HT-29 (cell line): ENCODE measurements at places on chromosomes 4 and X. TPM values are rescaled to one million over a fixed set of nuclear protein-coding genes. Genes with fewer than 3 reads are reported as not detected.

GAB3 gene
- 0.08 TPM in 1 of 2 replicates, not detected in the other for total RNA-seq

CLDN24 gene
- total RNA-seq = not detected in 2 replicates

FABP2 gene
- total RNA-seq = not detected in 2 replicates

PAGE1 gene
- total RNA-seq = not detected in 2 replicates

FREM3 gene
- total RNA-seq = not detected in 2 replicates

TXK gene
- total RNA-seq = 0.89 and 1.7 TPM in 2 replicates

LDB2 gene
- not detected in 2 replicates for total RNA-seq

CFAP97 gene
- 7.1 and 8.0 TPM in 2 replicates for total RNA-seq

PIR gene
- 9.8 and 10.3 TPM in 2 replicates for total RNA-seq

IL1RAPL1 gene
- total RNA-seq = 0.03 TPM in 2 replicates

MAGEA1 gene
- not detected in 2 replicates for total RNA-seq

RNF150 gene
- not detected in 2 replicates for total RNA-seq

SLC9B1 gene
- total RNA-seq = not detected in 2 replicates

GATA1 gene
- not detected in 2 replicates for total RNA-seq

GAGE12H gene
- not detected in 2 replicates for total RNA-seq

CLNK gene
- total RNA-seq = not detected in 2 replicates

MAGEE2 gene
- not detected in 2 replicates for total RNA-seq

SSX1 gene
- not detected in 2 replicates for total RNA-seq

SPANXB1 gene
- total RNA-seq = not detected in 2 replicates

PALLD gene
- 1.3 and 2.5 TPM in 2 replicates for total RNA-seq

ZFX gene
- total RNA-seq = 10.5 and 11.9 TPM in 2 replicates

PRKX gene
- 10.1 and 11.5 TPM in 2 replicates for total RNA-seq

CNGA1 gene
- 6.5 and 9.5 TPM in 2 replicates for total RNA-seq

OPRPN gene
- total RNA-seq = not detected in 2 replicates

CNGA2 gene
- total RNA-seq = not detected in 2 replicates

VEGFC gene
- total RNA-seq = not detected in 2 replicates

XAGE5 gene
- not detected in 2 replicates for total RNA-seq

STBD1 gene
- total RNA-seq = 3.3 and 4.0 TPM in 2 replicates

GABRB1 gene
- total RNA-seq = not detected in 2 replicates

NALF2 gene
- 0.03 TPM in 1 of 2 replicates, not detected in the other for total RNA-seq

ARSJ gene
- 28.4 and 31.0 TPM in 2 replicates for total RNA-seq

SPANXC gene
- total RNA-seq = not detected in 2 replicates

GPRASP3 gene
- total RNA-seq = 0.03 and 1.1 TPM in 2 replicates

TNMD gene
- total RNA-seq = not detected in 2 replicates

CDS1 gene
- 11.6 and 14.8 TPM in 2 replicates for total RNA-seq

NAP1L3 gene
- total RNA-seq = not detected in 2 replicates
